Activated CD8-positive, alpha-beta memory T cell treated with anti-CD3 and anti-CD28 coated beads for 48 hours (primary cell): ENCODE measurements at places on chromosomes 4 and X.

GRCh38 chr4:73855406-73855805, 2.3 kb downstream of the PF4V1 start:
- DNase-seq, result no peak

DNA sequence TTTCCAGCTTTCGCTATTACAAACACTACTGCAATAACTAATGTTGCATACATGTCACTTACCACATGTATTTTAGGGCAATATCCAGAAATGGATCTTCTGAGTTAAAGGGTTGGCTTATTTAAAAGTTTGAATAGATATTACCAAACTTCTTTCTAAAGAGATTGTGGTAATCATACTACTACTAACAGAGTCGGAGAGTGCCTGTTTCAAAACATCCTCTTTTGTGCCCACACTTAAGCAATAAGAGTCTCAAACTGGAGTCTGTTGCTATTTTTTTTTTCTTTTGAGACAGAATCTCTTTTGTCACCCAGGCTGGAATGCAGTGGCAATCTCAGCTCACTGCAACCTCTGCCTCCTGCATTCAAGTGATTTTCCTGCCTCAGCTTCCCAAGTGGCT, 35.8 kb downstream of the FGFBP1 start:
- no peak for DNase-seq

DNA sequence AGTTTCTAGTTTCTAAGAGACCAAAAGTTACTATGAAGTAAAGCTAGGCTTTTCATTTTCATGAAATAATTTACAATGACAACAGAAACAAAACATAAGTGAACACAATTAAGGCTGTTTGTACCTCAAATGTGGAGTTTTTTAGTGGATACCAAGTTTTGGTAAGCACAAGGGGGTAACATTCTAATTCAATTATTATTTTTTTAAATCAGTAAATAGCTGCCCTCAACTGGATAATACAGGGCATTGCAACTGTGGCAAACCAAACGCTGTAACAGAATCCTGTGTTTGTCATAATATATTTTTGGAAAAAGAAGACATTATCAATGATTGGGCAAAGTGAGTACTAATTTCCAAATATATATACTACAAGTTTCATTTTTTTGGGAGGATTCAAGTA, 150.3 kb downstream of the FBXW7 start:
- no peak for DNase-seq

- no peak for DNase-seq
Measured at GRCh38 chrX:31500921-31501320, 429.1 kb upstream of the FTHL17 start.

- no peak for DNase-seq
Measured at GRCh38 chrX:148500423-148501385, at the start of gene AFF2. Gene AFF2, plus strand, starts transcription at chrX:148500617. Its CDS starts 481 bp downstream, at chrX:148501098.

DNA sequence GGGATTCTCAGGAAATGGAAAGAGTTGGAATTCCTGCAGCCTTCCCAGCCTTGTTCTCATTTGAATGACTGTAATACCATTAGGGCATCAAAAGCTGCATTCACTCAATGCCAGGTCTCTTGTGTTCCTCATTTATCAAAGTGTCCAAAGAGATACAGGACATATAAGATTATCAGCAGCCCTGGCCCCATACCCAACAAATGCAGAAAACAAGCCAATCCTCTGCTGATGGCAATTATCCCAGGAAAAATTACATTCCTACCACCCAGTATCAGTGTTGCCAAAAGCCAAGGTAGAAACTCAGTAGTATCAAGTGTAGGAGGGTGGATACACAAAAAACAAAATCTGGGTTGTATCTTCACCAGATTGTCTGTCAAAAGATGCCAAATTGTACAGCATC, 18.5 kb upstream of the ASB5 start:
- no peak for DNase-seq

GRCh38 chr4:23234018-23234417, 541.3 kb downstream of the GBA3 start:
- no peak for DNase-seq

GRCh38 chrX:148612431-148612830, 112.0 kb downstream of the AFF2 start:
- DNase-seq, result no peak

GRCh38 chr4:185838514-185839193, 26.7 kb upstream of the SORBS2 start:
- DNase-seq, result no peak

GRCh38 chr4:55398461-55398860, 2.7 kb downstream of the TMEM165 start:
- no peak for DNase-seq

- no peak for DNase-seq
Measured at GRCh38 chrX:5113128-5113527, 1115.5 kb downstream of the NLGN4X start.

DNA sequence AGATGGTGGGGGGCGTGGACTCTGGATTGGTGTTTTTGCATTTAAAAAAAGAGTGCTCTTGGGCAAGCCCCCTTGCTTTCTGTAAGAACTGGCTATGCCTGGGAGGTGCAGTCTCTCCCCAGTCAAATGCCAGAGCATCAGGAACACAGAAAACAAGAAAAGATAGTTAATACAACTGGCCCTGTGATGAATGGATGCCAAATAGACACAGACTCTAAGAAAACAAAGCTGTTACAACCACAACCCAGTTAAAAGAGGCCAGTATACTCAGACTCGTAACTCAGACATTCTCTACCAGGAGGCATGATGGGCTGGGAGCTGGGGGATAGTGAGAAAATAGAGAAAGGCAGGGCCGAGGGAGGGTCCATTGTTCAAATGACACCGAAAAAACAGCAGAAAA, 32.5 kb upstream of the C1QTNF7 start:
- no peak for DNase-seq

DNA sequence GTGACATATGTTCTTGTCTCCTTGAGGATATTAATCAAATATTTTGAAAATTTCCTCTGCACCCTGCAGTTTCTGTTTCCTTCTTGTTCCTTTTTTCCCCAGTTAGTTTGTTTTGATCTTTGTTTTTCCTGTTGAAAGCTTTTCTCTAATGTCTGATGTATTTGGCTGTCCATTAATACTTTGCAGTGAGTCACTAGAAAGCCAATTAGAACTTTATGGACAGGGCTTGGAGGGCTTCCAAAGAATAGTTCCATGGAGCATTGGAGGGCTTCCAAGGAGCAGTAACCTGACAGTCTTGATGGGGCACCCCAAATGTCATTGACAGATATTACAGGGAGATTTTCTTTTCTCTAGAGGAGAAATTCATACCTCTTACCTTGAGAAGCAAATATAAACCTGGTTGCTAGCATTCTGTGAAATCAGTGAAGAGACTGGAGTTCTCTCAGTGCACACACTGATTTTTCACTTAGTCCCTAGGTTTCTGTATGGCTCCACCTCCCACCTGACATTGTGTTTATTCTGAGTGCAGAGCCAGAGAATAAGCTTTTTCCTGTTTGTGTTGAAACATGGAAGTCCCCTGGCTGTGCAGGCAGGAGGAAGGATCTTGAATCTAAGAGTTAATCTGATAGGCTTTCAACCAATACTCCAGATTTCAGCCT, 26.5 kb downstream of the SPARCL1 start:
- no peak for DNase-seq

DNA sequence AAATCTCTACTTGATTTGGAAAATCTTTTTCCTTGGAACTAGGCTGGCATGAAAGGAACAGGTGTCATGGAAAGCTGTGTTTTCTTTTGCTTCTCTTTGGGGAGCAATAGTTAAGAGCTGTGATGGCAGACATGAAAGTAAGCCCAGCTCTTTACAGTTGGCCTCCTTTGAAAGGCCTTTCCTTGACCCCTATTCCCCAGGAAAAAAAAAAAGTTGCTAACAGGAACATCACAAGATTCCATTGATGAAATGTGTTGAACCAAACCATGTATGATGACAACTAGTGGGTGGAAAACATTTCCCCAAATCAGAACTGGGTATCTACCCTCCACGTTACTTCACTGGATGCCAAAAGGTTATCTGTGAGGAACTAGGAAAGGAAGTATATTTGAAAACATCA, 190.7 kb upstream of the RPL34 start:
- DNase-seq, result no peak

DNA sequence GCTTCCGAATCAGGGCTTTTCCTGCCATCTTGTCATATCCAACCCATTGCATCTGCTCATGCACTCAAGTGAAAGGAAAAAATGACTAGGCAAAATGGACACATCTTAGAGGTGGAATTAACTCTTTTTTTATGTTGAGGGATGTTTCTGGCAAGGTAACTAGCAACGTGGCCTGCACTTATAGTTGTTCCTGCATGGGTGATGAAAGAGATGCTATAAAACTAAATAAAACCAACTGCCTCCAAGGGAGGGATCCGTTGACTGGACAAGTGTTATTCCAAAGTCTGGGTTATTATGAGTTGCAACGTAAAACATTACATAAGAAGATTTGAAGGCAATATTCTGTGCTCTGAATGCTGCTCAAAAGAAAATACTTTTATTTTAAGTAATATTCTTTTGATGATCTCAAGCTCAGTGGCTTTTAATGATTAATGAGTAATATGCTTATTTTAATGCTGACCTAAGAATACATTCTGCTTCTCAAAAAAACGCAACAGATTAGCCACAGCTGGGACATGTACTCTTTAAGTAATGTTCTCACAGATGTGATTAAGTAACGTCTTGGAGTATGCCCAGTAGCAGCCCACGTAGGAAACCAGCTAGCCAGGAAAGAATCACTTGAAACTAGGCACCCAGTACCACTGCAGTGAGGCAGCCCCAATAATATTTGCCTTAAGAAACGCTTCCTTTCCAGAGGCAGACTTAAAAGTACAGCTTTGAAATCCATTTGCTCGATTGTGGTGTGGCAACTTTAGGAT, 27.4 kb downstream of the KLF3 start:
- DNase-seq, result no peak

DNA sequence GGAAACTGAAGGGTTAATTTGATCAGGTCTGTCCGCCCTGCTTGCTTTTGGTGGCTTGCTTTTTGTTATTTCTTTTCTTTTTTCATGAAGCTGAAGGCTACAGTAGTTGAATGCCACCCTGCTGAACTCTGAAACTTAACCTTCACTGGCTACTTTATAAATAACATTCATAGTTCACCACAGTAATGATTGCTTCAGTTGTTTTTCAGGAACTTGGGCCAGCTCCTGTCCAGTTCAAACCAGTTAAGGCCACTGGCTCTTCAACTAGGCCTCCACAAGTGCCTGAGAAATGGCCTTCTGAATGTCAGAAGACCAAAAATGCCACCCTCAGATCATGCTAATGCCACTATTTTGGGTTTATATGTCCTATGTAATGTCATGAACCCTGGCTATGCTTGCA, 7.7 kb upstream of the ASB9 start:
- no peak for DNase-seq

DNA sequence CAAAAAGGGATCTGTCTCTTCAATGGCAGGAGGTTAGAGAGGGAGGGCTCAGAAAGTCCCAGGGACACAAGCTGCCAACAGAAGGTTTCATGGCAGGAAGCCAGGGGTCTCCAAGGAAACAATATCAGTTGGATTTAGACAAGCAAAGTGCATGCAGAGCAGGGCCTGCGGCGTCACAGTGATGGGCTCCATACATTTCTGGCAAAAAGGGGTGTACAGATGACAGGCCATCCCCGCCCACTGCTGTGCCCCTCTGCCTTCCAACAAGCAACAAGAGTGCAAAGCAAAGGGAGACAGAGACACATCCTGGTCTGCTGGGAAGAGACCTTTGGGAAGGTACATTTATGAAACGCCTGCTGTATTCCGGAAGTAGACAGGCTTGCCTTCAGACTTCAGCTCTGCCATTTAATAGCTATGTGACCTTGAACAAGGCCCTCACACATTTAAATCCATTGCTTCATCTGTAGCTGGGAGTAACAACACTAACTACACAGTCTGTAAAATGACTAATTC, 121.2 kb downstream of the AFAP1 start:
- no peak for DNase-seq

DNA sequence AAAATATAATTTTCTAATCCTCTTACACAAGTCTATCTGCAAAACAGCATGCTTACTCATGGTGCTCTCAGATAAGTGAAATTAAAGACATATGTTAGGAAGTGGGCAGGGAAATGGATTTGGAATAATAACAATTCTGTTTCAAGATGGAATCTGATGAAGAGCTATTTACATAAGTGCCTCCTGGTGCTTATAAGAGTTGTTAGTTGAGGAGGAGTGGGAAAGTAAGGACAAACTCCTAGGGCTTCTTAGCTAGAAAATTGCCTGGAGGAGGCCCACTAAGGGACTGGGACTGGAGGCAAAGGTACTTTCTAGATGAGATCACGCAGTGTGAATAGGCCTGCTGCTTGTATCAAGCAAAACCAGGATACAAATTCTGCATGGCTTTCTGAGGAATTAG, 939.8 kb downstream of the GLUD2 start:
- DNase-seq, result no peak
